Osteocyte (in vitro differentiated cells): ENCODE measurements at places on chromosomes 13 and 19.

DNA sequence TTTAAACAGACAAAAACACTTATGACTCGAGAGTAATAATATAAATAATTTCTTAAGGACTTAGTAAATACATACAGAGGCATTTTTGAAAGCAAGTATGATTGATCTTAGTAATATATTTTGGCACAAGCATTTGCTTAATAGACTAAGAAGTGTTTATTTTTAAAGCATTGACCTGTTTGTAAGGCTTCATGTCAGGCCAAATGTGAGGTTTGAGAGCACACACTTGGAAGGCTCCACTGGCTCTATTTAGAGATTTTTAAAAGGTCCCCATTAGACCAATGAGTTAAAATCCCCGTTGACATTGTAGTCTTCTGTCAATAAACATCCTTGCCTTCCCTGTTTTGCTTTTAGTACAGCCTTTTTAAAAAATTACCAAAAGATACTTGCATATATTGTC is 50.4 kb downstream of the ATP8A2 start:
- DNase-seq: no peak
- H3K27ac ChIP-seq: no peak overlapping the region
- H3K4me1 ChIP-seq: no peaks in the 10 kb centered on the region
- no peak overlapping the region for H3K4me3 ChIP-seq
- no peaks in the 10 kb centered on the region for H3K36me3 ChIP-seq

GRCh38 chr13:50548586-50548985 is 294.9 kb downstream of the DLEU7 start:
- peaks cover 25% of the 10 kb centered on the region for H3K4me1 ChIP-seq
- no peak for DNase-seq
- no peak overlapping the region for H3K27ac ChIP-seq
- H3K4me3 ChIP-seq: no peak overlapping the region
- H3K36me3 ChIP-seq: no peaks in the 10 kb centered on the region

- H3K36me3 ChIP-seq: no peaks in the 10 kb centered on the region
- DNase-seq: no peak
- no peak overlapping the region for H3K27ac ChIP-seq
- H3K27me3 ChIP-seq: no peaks in the 10 kb centered on the region
- H3K4me1 ChIP-seq: peaks cover 10% of the 10 kb centered on the region
- no peak overlapping the region for H3K4me3 ChIP-seq
These were observed 4.2 kb downstream of the TRAPPC6A start for GRCh38 chr19:45173816-45174215.

DNA sequence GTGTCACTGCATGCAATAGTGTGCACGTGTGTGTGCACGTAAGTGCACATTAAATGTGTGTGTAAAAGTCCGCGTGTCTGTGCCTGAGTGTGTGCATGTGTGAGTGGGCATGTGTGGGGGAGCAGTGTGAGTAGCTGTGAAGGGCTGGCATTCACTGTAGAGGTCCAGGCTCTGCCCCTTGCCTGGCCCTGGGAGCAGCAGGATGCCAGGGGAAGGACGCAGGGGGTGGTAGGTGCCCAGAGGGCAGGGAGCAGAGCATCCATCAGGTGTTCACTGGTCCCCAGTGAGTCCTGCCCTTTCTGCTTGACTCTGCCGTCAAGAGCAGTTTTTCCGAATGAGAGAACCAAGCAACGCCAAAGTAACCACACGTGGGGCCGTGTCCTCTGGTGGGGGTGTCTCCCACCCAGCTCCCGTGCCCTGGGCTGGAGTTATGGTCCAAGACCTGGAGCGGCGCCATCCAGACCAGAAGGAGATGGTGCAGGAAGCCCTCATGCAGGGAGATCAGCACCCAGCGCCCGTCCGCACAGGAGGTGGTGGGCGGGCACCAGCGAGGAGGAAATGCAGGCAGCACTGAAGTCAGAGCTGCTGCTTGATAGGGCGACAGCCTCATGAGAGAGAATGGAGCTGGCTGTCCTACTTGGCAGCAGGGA is 68.5 kb downstream of the TEX29 start:
- no peaks in the 10 kb centered on the region for H3K4me1 ChIP-seq
- no peaks in the 10 kb centered on the region for H3K36me3 ChIP-seq
- H3K4me3 ChIP-seq: no peak overlapping the region
- DNase-seq: peak; percentile 83
- no peak overlapping the region for H3K27ac ChIP-seq

DNA sequence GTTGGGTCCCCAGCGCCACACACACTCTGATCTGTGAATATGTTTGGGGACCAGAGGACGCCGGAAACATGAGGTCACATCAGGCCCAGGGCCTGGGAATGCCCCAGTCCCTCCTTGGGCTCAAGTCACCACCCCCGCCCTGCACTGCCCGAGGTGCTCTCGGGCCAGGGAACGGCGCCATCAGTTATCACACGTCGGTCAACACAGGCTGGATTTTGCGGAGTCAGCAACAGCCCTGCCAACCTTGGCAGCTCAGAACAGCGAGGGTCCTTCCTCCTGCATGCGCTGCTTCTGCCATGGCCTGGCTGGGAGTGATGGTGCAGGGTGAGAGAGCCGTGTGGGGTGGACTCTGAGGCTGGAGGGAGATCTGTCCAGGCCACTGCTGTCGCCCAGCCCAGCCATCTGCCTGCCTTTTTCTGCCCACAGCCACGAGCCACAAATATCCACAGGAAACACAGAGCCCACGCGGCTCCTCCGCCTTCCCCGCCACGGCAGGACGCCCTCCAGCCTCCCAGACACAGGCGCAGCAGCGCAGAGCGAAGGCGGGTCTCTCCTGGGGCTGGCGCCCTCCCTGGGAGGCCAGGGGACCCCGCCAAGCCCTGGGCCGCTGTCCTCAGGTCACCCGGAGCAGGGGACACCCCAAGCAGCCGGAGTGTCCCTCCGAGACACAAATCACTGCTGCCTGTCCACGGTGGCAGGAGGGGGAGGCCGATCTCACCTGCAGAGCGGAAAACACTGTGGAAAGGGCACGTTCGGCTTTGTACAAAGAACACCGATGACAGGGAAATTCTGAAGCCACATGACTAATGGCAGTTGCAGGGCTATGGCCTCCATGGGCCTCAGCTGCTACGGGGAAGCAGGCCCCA is 31.6 kb upstream of the CACTIN start:
- peaks cover 25% of the 10 kb centered on the region for H3K36me3 ChIP-seq
- no peaks in the 10 kb centered on the region for H3K27me3 ChIP-seq
- no peak overlapping the region for H3K4me3 ChIP-seq
- H3K27ac ChIP-seq: no peak overlapping the region
- peaks cover 7% of the 10 kb centered on the region for H3K4me1 ChIP-seq

- DNase-seq: no peak
- no peak overlapping the region for H3K4me3 ChIP-seq
- peaks cover 19% of the 10 kb centered on the region for H3K4me1 ChIP-seq
- no peaks in the 10 kb centered on the region for H3K27me3 ChIP-seq
- H3K27ac ChIP-seq: no peak overlapping the region
These were observed 22.5 kb upstream of the SLC35E1 start for GRCh38 chr19:16594681-16595091.

- H3K4me3 ChIP-seq: no peak overlapping the region
- peaks cover 33% of the 10 kb centered on the region for H3K36me3 ChIP-seq
- DNase-seq: no peak
- peaks cover 7% of the 10 kb centered on the region for H3K4me1 ChIP-seq
These were observed 11.6 kb downstream of the ZNF57 start for GRCh38 chr19:2912306-2912705.

DNA sequence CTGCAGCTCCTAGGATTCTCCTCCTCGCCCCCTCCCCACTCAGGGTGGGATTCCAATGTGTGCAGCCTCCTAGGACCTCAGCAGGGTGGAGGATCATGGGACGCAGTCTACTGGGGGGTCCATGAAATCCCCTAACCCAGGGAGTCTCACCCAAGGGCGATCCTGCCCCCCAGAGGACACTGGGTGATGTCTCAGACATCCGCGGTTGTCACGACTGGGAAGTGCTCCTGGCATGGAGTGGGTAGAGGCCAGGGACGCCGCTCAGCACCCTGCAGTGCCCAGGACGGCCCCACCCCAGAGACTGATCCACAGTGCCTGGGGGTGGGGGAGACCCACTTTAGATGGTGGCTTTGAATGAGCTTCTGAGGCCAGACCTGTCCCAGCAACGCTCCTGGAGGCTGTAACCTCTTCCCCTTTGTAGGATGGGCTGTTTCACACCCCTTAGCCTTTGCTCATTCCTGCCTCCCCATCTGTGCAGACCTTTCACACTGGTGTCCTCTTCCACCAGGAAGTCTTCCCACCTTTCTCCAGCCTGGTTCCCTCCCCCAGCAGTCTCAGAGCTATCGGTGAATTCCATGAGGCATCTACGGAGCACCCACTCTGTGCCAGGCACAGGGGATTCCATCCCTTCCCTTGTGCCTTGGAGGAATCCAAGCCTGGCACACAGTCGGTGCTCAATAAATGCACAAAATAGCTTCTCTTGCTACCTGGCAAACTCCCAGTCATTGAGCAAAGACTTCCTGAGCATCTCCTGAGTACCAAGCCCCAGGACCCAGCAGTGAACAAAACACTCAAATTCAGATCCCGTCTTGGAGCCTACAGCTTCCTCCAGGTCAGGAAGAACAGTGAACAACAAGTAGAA is 10.5 kb downstream of the SMIM24 start:
- no peak for DNase-seq
- peaks cover 2% of the 10 kb centered on the region for H3K36me3 ChIP-seq
- H3K27me3 ChIP-seq: no peaks in the 10 kb centered on the region
- peaks cover 13% of the 10 kb centered on the region for H3K4me1 ChIP-seq
- H3K27ac ChIP-seq: no peak overlapping the region

- peaks cover 1% of the 10 kb centered on the region for H3K4me1 ChIP-seq
- peaks cover 38% of the 10 kb centered on the region for H3K36me3 ChIP-seq
- no peak overlapping the region for H3K27ac ChIP-seq
- no peak overlapping the region for H3K4me3 ChIP-seq
These were observed 21.5 kb downstream of the COLGALT1 start for GRCh38 chr19:17576758-17577456.

GRCh38 chr13:23572836-23573235 is 2.6 kb downstream of the TNFRSF19 start:
- no peak overlapping the region for H3K4me3 ChIP-seq
- no peak overlapping the region for H3K27ac ChIP-seq
- H3K4me1 ChIP-seq: peaks cover 10% of the 10 kb centered on the region
- H3K27me3 ChIP-seq: peaks cover 52% of the 10 kb centered on the region
- no peak for DNase-seq
- H3K36me3 ChIP-seq: no peaks in the 10 kb centered on the region

GRCh38 chr19:15372470-15372869 is 7.1 kb downstream of the AKAP8 start:
- H3K27ac ChIP-seq: no peak overlapping the region
- DNase-seq: no peak
- H3K4me3 ChIP-seq: no peak overlapping the region
- H3K27me3 ChIP-seq: no peaks in the 10 kb centered on the region

- H3K27me3 ChIP-seq: no peaks in the 10 kb centered on the region
- peaks cover 3% of the 10 kb centered on the region for H3K36me3 ChIP-seq
- peaks cover 23% of the 10 kb centered on the region for H3K4me1 ChIP-seq
- DNase-seq: no peak
- no peak overlapping the region for H3K27ac ChIP-seq
These were observed 10.9 kb upstream of the SEMA6B start for GRCh38 chr19:4570402-4570801.

- no peaks in the 10 kb centered on the region for H3K27me3 ChIP-seq
- no peak for DNase-seq
- no peak overlapping the region for H3K4me3 ChIP-seq
- no peak overlapping the region for H3K27ac ChIP-seq
These were observed 9.4 kb upstream of the SPC24 start for GRCh38 chr19:11164879-11165406.

GRCh38 chr13:63307228-63307627 is 1891.6 kb upstream of the PCDH20 start:
- no peak overlapping the region for H3K27ac ChIP-seq
- H3K27me3 ChIP-seq: no peaks in the 10 kb centered on the region
- H3K4me3 ChIP-seq: no peak overlapping the region

DNA sequence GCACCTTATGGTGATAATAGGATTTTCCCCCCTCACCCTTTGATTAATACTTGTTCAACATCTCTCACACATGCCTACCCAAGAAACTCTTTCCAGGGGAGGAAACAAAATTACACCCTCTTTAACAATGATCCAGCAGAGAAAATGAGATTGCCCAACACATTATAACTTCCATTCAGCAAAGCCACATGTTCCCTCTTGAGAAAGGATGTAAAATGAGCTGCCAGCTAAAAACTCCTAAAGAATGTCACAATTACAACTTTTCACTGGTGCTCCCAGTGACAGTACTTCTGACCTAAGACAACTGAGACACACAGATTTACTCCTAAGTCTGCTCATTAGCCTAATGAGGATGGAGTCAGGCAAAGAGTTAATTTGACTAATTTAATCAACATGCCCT is 621.4 kb downstream of the DIAPH3 start:
- no peak overlapping the region for H3K4me3 ChIP-seq
- no peak for DNase-seq
- no peaks in the 10 kb centered on the region for H3K36me3 ChIP-seq
- H3K27ac ChIP-seq: no peak overlapping the region
- no peaks in the 10 kb centered on the region for H3K27me3 ChIP-seq

DNA sequence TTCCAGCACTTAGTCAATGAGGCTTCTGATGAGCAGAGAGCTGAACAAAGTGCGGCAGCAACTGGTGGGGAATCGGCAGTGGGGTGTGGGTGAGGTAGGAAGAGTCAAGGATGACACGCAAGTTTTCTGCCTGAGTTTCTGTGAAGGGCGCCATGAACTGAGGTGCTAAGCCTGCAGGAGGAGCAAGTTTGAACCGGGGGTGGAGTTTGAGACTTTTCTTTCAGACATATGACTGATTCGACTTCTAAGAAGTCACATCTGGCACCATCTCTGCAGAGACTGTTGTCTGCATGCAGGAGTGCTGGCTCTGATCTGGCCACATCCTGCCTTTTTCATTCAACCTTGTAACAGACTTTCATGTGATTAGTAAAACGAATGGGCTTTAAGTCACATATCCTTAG is 14.8 kb upstream of the GPI start:
- peaks cover 3% of the 10 kb centered on the region for H3K4me1 ChIP-seq
- DNase-seq: no peak
- no peak overlapping the region for H3K27ac ChIP-seq
- no peaks in the 10 kb centered on the region for H3K27me3 ChIP-seq
- no peak overlapping the region for H3K4me3 ChIP-seq
- H3K36me3 ChIP-seq: peaks cover 21% of the 10 kb centered on the region

- H3K27ac ChIP-seq: peak overlapping the region; percentile 82
- H3K4me3 ChIP-seq: no peak overlapping the region
- no peaks in the 10 kb centered on the region for H3K27me3 ChIP-seq
- peaks cover 65% of the 10 kb centered on the region for H3K4me1 ChIP-seq
These were observed 6.1 kb downstream of the CIC start for GRCh38 chr19:42275103-42275502.
